Stimulated activated CD8-positive, alpha-beta memory T cell treated with anti-CD3 and anti-CD28 coated beads, Interleukin-4, amount 100 ng/mL, for 1 hour (primary cell): ENCODE measurements at places on chromosomes 16 and 17.

GRCh38 chr16:86578061-86578599 is at the start of gene FOXL1:
Gene FOXL1 (plus strand): TSS chr16:86578549. CDS start chr16:86578724, 175 bp downstream.
- no peak for DNase-seq

DNA sequence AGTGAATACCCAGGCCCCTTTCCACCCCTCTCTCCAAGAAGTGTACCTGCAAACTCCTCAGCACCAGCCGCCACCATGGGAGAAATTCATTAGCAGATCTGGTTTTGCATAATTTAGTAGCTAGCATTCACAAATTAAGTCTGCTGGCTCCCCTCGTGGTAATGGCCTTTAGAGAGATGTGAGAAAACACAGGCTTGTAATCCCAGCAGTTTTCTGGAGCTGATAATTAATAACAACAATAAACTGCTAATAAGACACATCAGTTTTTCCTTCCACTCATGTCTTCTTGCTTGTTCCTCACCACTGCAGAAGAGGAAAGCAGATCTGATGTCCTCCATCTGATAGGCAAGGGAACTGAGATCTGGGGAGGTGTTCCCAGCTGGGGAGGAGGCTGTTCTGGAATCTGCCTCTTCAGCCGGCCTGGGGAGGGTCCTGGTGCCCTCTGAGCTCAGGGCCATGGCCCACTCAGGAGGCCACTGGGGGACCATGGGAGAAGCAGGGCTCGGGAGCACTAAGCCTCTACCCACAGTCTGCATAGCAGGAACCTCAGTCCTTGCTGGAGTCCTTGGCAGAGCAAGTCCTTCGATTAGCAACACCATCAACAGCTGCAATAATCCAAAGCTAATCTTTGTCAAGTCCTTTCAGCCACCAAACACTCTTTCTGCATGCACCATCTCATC is 74.2 kb upstream of the DNAJA2 start:
- DNase-seq = no peak

DNA sequence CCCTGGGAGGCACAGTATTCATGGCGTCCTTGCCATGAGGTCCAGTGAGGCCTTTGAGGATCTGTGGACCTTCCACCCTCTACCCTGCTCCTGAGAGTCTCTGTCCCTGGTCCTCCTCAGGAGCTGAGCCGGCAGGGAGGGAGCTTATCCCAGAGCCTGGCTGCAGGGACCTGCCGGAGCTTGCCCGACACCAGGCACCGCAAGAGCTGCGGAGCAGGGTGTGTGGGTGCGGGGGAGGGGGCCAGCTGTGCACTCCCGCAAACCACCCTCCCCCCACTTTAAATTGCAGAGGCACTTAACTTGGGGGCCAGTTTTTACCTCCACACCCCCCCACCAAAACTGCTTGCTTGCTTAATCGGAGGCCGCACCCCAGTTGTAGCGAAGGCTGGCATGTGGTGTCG is 609 bp upstream of the ZNF750 start:
- no peak for DNase-seq

DNA sequence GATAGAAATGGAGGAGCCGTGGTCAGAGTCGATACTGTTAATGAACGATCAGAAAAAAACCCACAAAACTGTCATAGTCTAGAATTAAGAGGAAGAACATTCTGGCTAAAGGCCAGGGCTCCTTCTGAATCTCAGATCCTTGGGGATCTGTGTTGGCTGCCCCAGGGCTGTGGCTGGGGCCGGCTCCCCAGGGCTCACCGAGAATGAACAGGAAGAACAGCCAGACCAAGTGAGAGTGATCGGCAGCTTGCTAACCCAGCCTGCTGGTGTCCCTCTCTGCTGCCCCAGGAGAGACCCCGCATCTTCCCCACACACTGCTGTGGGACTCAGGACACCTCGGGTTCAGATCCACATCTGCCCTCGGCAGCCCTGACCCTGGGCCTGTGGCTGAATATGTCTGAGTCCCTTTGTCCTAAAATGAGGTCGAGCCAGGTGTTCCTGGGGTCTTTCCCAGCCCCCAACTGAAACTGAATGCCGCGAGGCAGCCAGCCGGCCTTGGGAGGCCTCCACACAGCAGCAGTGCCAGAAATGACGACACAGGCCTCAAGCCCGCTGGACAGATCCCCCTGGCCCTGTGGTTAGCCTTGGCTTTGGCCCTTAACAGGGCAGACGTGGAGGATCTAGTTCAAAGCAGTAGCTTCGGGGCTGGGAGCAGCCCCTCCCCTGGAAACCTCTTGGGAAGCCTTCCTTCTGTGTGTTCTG is 23.9 kb upstream of the CLEC18A start:
- DNase-seq = no peak

DNA sequence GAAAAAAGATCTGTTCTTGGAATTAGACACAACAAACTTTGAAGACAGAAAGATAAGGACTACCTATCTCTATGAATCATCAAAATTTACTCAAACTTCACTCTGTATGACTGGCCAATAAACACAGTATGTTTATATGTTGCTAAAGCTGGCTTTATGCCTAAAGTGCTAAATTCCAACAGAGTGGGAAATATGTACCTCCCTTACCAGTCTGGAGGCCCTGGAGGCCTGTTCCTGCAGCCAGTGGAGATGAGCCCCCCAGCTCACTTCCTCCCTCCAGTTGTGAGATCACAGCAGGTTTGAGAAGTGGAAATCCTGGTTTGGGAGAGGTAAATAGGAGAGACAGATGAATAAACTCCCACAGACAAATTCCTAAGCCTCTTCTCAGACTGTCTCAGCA is 9.0 kb downstream of the ZNF23 start:
- no peak for DNase-seq

- DNase-seq = peak; percentile 21
Measured at GRCh38 chr16:71467810-71468209, 5.8 kb upstream of the ZNF23 start.

- no peak for DNase-seq
Measured at GRCh38 chr16:65665586-65665985, 543.7 kb upstream of the CDH11 start.

- DNase-seq = no peak
Measured at GRCh38 chr17:15462976-15463772, 4.2 kb downstream of the CDRT4 start.

DNA sequence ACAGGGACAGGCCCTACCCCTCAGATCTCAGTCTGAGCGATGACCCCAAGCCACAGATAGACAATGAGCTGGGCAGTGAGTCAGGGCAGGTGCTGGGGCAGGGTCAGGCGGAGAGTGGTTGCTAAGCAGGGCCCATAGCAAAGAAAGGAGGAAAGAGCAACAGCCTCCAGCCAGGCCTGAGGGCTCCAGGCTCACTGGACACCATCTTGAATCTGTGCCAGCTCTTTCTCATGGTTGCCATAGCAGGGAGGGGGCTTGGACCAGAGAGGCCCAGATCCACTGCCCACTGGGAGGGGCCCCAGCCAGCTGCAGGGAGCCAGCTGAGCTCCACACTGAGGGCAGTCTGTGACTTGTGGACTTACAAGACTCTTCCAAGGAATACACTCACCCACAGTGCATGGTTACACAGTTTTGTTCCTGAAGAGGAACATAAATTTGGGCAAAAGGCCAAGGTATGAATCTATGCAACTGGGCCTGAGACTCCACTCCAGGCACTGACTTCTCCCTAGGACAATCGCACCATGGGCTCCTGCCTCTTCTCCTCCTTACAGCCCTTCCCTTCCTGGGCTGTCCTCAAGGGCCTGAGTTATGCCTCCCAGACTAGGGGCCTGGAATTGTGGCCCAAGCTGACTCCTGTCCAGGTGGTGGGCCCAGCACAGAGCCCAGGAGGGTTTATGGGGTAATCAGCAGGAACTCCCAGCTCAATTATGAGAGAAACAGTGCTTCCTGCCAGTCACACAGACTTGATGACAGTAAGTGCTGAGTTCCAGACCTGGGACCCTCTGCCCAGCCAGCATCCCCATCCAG is 59.9 kb downstream of the BEAN1 start:
- DNase-seq = no peak

GRCh38 chr16:87135246-87136030 is 181.8 kb downstream of the C16orf95 start:
- DNase-seq = no peak

- DNase-seq = no peak
Measured at GRCh38 chr17:69547947-69548346, 133.4 kb downstream of the MAP2K6 start.
